CD4-positive, alpha-beta T cell treated with Interleukin-17A for 4 hours (primary cell): ENCODE measurements at places on chromosomes 3 and 15.

- no peak for DNase-seq
Observed at GRCh38 chr15:48647962-48648361, 2.5 kb upstream of the FBN1 start.

DNA sequence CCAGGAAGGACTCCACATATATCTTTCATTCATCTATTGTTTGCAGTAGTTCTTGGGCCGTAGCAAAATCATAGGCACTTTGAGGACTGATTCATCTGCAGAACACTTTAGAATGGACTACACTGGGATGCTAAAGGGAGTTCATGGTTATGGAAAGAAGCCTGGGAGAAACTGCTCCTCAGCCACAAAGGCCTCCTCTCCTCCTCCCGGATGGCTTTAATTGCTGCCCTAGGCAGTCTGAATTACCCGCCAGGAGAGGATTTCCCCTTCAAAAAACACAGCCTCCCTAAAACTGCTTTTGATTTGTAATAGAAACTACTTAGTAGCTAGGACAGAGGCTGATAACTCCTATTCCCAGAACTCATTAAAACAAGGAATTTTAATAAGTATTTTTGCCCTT lies 4.6 kb downstream of the TMEM266 start:
- no peak for DNase-seq

- no peak for DNase-seq
Observed at GRCh38 chr3:142007710-142008399, 131.4 kb downstream of the ATP1B3 start.

DNA sequence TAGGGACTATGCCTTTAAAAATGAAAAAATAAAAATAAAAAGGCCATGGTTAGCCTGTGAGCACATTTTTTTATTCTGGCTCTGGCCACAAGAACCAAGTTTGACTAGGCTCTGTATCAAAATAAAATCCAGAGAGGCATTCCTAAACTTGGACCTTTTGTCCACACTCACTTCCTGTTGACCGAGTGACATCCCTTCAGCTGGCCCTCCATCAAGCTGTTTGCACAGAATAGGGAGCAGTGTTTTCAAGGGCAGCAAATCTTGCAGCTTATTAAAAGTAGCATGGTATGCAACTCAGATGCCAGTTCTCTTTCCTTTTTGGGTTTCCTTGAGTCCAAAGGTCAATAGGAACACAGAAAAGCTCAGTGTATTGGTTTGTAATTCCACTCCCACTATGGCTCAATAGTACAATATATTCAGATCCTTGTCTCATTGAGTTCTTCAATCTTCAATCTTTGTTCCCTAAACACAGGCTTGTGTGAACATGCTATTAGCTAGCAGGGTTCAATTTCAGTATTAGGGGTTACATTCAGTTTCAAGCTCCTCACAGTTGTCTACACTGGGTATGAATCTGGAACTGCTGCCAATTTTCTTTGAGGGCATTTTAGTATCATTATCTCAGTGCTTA lies 244.5 kb downstream of the RBMS3 start:
- DNase-seq, result no peak

- no peak for DNase-seq
Observed at GRCh38 chr3:130787422-130788068, 40.9 kb upstream of the PIK3R4 start.

DNA sequence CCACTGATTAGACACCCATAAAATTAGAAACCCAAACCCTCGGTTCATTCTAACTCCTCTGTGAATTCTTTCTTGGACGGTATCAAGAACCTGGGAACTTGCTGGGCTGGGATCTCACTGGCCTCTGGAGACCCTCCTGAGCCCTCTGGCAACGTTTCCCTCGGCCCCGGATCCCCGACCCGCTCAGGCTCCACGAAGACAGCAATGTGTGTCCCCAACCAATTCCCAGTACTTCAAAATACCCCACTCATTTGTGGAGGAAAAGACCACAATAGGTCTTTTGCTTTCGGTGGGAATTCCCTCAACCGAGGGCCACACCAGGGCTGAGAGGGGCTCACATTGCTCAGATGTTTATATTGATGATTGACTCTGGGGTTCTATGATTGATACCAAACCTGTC lies 117.9 kb upstream of the PRR20G start:
- DNase-seq, result no peak

DNA sequence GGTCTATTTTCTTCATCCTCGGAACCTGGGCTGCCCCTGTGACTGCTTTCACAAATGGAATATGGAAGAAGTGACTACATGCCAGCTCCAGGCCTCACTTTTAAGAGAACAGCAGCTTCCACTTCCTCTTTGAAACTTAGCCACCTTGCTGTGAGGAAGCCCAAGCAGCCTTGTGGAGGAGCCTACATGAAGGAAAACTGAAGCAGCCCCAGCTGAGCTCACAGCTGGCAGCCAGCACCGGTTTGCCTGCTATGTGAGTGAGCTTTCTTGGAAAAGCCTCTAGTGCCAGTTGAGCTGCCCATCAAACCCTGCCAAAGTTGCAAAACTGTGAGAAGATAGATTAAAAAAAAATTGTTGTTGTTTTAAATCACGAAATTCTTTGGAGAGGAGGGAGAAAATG lies 498.0 kb upstream of the PROK2 start:
- no peak for DNase-seq

DNA sequence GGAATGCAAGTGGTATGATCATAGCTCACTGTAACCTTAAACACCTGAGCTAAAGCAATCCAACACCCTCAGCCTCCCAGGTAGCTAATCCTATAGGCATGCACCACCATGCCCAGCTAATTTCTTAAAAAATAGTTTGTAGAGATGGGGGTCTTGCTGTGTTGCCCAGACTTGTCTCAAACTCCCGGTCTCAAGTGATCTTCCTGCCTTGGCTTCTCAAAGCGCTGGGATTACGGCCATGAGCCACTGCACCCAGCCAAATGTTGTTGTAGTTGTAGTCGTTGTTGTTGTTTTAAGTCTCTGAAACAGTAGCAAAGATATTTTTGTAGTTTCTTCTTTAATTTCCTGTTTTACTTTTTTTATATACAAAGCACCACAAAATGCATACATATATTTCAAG lies 616.6 kb downstream of the NAALADL2 start:
- no peak for DNase-seq

DNA sequence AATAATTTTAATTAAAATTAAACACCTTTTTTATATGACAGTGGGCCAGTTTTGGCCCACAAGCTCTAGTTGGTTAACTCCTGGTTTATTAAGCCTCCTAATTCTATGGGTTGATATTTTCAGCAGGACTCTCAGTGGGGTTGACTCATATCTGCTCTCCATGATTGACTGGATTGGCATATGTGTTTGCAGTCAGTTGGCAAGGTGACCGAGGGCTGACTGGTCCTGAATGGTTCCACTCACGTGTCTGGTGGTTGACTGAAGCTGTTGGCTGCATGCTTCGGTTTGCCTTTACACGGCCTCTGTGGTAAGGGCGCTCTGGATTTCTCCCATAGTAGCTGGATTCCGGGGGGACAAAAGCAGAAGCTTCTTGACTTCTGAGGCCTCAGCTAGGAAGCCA lies 65.3 kb upstream of the ZNF280D start:
- no peak for DNase-seq

- no peak for DNase-seq
Observed at GRCh38 chr3:149090907-149091306, 4.6 kb upstream of the HLTF start.

DNA sequence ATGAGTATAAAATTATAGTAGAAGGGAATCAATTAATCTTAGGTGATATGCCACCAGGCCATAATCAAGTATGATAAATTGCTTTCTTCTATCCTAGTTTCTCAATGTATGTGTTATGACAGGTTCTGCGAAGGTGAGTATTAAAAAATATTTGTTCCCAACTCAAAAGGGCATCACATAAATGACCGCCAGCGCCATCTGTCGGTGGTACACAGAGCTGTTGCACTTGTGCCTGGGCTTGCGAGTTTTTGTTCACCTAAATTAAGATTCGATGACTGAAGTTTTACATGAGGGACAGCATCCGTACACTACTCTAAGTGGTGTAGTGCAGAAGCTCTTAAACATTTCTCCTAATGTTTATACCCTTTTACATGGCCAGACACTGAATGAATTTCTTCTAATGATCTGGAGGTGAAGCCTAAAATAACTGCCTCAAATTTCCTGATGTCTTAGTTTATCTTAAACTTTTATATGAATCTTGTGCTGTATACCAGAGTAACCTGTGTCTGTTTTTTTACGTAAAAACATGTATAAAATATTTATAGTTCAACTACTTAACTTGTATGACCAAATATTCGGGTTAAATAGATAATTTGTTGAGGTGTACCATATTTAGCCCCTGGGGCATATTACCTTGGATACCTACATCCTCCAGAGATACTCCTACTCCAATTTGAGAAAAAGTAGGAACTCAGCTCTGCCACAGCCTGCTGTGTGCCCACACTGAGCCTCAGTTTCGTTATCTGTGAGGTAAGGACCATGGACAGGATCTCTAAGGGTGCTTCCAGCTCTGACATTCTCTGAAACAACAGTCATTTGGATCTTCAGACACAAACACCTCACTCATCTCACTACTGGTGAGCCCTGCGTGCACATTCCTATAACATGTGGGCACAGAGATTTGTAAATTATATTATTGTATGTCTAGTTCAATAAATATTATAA lies 365.6 kb downstream of the MAGI1 start:
- DNase-seq, result no peak

GRCh38 chr3:37993067-37993455 lies 2.5 kb downstream of the VILL start:
- DNase-seq, result no peak

DNA sequence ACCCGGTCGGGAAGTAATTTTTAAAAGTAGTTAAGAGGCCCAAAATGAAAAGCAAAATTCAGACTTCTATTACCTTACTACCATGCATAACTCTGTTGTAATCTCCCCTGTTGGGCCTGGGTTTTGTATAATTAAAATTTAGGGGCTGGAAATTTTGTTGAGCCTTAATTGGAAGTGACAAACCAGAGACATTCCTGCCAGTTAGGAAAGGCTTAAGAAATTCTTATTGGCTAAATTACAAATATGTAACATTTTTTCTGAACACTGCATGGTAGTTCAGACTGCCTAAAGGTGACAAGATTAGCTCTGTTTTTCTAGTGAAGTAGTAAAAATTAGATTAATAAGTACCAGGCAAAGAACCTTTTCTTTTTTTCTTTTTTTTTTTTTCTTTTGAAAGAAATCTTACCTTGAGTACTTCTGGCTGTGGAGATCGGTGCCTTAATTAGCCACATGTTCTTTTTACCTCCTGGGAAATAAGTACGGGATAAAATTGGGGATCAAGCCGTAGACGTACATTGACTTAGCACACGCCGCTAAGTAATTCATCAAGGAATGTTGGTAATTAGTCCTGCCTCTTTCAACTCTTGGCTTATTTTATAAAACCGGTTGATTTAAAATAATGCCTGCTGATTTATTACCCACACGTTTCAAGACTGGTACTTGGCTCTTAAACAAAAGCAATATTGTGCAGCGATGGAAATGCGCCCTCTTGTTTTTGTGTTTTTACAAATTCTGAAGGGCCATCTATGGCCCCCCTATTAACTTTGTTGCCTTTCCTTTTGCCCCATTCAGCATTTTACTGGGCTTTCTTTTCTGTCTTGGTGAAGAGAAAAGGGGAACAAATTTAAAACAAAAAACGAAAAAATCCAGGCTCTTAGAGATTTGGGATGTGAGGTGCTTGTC lies 111.2 kb upstream of the SAMMSON start:
- no peak for DNase-seq

DNA sequence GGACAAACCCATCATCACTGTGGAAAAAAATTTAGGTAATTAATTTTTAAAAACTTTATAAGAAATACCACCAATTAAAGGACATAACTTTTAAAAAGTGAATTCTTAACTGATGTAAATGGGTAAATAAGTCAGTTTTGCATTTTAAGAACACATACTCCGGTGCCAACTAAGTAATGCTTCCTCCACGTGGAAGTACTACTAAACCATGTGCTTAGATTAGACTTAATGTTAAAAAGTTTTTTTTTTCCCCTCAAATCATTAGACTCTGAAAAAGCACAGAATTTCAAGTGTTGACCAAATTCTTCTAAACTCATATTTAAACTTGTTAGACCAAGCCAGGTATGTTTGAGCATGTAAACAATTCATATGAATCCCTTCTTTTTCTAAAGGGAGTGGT lies 242.0 kb downstream of the NFKBIZ start:
- DNase-seq, result no peak

DNA sequence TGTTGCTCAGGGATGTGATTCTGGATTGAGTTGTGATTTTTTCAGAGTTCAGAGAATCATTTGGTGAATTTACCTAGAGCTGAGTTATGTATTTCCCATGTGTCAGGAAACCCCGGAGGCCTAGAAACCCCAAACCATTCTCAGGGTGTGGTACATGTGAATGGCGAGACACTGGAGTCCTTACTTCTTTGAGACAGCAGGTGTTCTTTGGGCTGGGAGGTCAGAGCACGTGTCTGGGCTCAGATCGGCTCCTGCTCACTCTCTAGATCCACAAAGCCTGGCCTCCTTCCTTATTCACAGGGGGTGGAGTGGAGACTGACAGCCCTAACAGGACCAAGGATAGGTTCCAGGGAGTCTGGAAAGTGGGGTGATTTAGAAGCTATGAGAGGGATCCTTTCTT lies 145.8 kb downstream of the CHDH start:
- no peak for DNase-seq

DNA sequence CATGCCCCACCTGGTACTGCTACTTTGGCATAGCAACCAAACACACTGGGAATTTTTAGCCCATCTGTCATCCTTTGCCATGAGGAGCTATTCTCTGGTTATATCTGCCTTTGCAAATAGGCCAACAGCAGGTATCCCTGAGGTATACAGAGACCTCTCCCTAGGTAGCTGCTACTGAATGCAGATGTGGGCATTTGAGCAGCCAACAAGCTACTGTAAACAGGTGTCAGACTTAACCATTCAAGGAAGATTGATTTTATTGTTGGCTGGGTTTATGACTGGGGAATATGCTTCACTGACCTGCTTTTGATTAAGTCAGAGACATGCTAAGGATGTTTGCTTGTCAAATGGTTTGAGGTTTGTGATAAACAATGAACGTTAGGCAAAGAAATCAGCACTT lies 183.2 kb downstream of the OXSM start:
- no peak for DNase-seq

DNA sequence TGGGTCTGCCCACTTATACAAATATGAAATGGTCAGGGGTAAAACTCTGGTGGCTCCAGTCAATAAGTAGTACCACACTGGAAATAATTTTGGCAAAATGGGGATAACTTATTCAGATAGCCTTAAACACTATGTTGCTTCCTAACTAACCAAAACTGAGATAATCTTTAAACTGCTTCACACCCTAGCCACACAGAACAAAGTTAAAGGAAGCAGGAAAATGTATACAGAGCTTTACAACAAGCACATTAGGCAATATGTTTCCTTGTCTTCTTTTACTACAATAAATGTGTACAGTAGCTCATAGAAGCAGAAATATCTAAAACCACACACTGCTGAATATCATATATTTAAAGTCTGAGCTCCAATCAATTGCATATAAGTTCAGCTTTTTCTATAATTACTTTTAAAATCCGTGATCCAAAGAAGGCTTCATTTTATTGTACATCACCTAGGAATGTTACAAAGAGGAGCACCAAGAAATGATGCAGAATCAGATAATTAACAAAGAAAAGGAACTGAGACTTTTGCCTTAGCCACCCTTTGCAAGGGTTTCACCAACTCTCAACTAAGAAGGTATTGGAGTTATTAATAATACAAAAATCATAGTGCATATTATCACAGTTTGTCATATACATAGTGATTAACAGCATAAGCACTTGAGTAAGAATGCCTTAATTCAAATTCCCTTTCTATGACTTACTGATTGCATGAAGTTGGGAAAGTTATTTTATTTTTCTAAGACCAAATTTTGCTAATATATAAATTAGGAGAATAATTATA lies 9.2 kb upstream of the SSR3 start:
- DNase-seq, result no peak
